CD8-positive, alpha-beta T cell (primary cell): ENCODE measurements at places on chromosomes 16 and 17.

DNA sequence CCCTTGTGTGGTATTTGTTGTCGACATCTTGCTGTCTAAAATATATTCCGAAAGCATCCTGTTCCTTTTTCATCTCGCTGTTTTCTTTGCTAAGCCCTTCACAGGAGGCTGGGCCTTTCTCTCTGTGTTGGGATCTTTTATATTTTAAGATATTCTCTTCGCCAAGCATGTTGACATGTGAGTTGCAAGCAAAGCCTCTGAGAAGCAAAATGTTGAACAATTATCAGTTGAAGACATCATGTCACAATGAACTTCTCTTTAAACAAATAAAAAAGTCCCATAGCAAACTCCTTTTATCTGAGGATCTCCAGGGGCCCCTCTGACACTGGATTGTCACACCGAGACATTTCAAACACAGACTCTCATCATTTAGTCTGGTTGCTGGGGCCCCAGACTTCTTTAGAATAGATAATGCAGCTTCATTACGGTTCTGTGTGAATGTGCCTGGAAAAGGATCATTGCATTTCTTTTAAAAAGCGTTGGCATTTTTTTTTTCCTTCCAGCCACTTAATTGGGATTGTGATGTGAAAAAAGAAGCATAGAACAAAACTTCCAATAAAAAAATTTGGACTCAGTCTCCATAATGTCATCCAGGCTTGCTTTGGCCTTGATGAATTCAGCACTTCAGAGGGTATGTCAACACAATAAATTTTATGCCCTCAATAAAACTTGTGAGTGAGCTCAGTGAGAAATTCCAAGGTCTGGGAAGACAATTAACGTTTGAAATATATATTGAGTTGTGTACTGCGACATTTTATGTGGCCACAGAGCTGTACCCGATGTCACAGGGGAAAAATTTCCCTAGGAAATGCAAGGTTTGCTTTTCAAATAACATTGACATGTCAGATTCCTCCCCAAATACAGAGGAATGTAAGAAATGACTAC, 496.8 kb downstream of the XYLT1 start:
- DNase-seq: no peak

DNA sequence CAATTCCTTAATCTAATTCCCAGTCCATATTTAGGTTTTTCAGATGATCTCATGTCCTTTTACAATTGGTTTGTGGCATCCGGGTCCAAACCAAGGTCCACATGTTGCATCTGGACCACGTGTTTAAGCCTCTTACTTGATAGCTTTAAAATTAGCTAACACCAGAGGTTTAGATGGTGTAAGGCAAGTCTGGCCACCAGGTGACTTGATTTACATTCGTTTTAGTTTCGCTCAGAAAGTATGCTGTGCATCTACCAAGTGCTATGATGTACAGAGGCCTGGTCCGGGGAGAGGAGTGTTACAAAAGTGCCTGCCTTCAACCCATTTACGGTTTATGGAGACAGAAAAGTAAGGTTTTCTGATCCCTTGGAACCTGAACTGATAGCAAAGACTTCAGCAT, 878 bp upstream of the DNAJA2 start:
- DNase-seq: peak; percentile 41

DNA sequence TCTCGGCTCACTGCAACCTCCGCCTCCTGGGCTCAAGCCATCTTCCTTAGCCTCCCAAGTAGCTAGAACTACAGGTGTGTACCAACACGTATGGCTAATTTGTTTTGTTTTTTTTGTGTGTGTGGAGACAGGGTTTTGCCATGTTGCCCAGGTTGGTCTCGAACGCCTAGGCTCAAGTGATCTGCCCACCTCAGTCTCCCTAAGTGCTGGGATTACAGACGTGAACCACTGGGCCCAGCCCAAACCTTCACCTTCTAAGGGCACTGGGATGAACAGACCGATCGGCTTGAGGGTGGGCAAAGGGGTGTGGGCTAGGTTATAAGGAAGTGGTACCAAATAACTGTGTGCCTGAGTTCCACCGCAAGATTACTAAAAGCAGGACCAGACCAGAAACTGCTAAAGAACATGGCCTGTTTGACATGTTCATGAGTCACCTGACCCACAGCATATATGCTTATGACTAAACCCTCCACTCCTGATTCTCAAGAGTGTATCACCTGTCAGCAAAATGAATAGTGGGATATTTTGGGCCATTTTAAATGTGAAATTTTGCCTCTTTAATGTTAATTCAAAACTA, 8.1 kb downstream of the TMEM97 start:
- no peak for DNase-seq

DNA sequence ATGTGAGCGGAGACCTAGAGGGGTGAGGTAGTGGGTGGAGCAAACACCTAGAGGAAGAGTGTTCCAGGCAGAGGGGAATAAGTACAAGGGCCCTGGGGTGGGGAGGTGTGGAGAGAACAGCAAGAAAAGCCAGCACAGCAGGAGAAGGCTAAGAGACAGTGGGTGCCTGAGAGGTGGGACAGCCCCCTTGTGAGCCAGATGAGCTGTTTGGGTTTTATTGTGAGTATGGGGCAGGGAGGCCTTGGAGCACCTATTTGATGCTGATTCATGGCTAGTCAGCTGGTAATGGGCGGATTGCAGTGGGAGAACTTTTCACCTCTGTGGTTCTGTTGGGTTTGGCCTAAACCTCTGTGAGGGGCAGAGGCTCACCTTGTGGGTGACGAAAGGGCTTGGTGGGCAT, 68.4 kb downstream of the ABCC1 start:
- DNase-seq: no peak

DNA sequence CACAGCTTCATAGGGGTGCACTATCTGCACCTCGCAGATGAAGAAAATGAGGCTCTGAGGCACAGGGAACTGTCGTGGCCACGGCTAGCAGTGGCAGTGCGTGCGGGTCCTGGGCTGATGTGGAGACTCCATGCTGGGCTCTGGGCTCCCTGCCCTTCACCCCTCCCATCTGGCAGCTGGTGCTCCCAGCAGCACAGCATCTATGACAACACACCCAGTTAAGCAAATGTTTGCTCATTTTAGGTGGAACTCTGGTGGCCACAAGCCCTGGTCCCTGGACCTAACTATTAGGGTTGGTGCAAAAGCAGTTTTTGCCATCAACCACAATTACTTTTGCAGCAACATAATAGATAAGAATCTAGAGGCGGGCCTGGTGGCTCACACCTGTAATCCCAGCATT, 30.9 kb downstream of the IFT140 start:
- DNase-seq: no peak

- DNase-seq: no peak
Observed at GRCh38 chr17:20982589-20983358, 60.0 kb downstream of the USP22 start.

DNA sequence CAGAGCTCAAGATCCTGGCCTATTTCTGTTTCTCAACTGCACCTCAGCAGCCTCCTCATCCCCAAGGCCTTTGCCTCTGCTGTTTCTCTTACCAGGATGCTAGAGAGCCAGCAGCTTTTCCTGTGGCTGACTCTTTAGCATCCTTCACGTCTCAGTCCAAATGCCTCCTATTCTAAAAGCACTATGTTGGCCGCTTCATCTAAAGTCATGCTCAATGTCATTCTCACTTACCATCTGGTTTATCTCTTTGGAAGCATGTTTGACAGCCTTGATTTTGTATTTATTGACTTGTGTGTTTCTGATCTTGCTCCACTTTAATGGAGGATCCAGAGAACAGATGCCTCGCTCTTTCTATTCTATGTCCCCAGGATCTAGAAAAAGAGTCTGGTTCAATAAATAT, 351.8 kb upstream of the CDH11 start:
- no peak for DNase-seq

- DNase-seq: no peak
Observed at GRCh38 chr17:67718325-67718941, 697 bp downstream of the NOL11 start.

DNA sequence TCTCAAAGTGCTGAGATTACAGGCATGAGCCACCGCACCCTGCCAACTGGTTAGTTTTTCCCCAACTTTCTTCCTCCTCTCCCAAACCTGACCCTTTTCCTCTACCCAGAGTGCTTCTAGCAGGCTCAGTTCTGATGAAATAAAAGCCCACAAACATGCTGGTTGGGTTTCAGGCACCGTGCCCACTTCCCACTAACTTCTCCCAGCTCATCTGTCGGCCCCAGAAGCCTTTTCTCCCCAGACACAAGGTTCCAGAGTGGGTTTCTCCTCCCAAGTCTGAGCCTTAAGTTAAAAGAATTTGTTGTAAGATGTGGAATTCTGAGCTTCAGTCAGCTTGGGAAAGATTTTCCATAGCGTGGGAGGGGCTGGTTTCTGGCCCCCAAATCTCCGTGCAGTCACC, 11.5 kb upstream of the SCN4A start:
- DNase-seq: no peak

- no peak for DNase-seq
Observed at GRCh38 chr17:40326832-40327199, 17.8 kb downstream of the RARA start.

- DNase-seq: no peak
Observed at GRCh38 chr17:9824094-9824493, 1.6 kb upstream of the GLP2R start.

DNA sequence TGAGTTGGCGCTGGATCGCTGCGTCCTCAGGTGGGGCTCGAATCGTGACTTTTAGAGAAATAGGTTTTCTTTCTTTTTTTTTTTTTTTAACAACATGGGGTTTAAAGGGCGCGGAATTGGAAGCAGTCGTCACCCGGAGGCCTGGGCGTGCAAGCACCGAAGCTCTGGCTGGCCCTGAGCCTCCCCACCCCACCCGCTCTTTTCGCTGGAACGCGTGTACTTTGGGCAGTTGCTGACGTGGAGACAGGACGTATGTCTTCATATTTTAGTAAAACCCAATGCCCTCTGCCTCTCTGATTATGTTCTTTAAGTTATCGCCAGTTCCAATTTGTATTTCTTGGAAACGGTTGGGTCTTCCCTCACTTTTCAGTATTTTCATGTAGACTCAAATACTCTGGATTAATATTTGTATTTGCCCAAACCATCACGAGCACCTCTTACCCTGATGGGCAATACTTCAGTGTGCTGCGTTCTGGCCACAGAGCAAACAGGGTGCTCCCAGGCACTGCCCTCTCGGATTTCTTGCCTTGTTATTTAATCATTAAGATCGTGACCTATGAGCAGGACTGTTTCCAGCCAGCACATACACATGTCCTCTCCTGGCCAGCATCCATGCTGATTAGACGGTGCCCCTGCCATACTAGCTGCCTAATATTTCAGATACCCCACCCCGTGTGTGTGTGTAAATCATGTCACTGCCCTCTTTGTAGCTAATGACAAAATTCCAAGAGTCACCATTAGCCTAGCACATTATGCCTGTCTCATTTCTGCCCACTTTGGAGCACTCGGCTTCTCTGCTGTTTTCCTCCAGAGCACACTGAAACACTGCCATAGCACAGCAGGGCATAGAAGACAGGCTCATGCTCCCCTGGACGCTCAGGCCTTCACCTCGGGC, 805 bp upstream of the C16orf95 start:
- DNase-seq: no peak

- no peak for DNase-seq
Observed at GRCh38 chr17:81528651-81529436, 667 bp downstream of the FSCN2 start.

GRCh38 chr16:56601325-56601724, 7.1 kb upstream of the MT2A start:
- no peak for DNase-seq

DNA sequence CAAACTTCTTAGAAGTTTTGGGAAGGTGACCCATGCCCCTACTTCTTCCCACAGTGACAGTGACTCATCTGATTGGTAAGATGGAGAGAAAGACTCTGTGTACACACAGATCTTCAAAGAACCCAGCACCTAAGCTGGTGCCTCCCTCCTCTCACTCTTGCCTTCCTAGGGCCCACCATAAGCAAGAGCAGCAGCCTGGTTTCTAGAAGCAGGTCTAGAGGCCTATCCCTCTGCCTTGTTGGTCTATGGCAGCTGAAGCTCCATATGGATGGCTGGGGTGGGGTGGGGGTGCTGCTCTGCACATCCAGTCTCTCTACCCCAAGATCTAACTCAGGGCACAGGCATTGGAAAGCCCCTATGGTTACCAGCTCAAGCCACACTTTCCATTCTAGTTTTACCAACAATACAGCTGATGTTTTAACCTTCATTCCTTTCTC, 47.5 kb downstream of the STAT3 start:
- DNase-seq: no peak

DNA sequence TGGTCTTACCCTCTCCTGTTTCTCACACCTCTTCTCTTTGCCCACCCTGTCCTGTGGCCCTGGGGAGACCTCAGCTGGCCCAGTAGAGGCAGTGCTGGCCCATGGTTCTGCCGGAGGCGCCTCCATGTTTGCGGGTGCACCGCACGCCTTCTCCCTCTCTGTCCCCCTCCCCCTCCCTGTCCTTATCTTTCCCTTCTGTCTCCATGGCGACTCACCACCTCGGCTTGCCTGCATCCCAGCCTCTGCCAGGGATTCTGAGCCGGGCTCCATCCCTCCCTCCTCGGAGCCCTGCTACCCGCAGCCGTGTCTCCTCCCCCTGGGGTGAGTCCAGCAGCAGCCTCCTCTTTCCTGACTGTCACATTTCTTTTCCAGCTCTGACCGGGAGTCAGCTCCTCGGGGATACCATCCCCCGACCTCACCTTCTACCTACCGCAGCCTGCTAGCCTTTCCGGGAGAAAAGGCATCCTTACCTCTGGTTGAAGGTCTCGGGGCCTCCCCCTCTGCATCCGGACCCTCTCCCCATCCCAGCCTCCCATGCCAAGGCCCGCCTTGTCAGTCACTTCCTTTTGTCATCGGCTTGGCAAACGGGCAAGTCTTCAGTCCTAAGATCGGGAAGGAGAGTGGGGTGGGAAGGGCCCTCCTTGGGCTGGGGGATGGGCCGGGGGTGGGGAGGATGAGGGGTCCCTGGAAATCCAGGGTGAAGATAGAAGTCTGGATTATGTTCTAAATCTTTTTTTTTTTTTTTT, at the start of gene RNF112:
RNF112 (plus strand) TSS at position 358 of the 746 bp plus-strand sequence; CDS start at position 535, 177 bp downstream.
- DNase-seq: no peak

DNA sequence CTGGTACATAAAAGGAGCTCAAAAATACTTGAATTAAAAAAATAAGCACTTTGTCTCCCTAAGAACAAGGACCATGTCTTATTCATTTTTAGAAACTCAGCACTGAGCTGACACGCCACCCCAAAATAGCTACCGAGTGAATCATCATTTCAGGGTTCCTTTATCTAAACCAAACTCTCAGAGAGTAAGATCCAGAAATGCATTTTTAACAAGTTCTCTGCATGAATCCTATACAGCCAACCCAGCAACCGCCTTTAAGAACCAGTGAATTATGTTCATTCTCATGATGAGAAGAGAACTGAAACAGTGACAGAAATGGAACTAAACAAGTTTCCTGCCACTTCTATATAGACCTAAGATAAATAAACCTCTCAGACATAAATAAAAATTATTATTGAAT, 8.7 kb downstream of the C16orf87 start:
- DNase-seq: no peak

- DNase-seq: no peak
Observed at GRCh38 chr16:2698965-2699750, 16.8 kb downstream of the KCTD5 start.

DNA sequence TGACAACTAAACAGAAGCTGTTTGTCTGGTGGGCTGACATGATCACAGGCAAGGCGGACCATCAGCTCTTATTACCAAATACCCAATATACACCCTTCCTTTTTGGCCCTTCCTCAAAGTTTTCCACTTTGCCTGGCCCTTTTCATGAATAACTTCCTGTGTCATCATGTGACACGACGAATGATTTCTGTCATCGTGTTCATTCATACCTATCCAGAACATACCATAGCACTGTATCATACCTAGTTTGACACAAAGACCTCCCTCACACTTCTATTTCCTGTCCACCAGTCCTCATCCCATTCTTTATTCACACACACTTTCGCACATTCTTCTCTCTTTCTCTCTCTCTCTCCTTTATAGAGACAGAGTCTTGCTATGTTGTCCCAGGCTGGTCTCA, 131.8 kb downstream of the STX8 start:
- no peak for DNase-seq
